Activated CD4-positive, CD25-positive, alpha-beta regulatory T cell (primary cell): ENCODE measurements at places on chromosomes 16 and 17.

DNA sequence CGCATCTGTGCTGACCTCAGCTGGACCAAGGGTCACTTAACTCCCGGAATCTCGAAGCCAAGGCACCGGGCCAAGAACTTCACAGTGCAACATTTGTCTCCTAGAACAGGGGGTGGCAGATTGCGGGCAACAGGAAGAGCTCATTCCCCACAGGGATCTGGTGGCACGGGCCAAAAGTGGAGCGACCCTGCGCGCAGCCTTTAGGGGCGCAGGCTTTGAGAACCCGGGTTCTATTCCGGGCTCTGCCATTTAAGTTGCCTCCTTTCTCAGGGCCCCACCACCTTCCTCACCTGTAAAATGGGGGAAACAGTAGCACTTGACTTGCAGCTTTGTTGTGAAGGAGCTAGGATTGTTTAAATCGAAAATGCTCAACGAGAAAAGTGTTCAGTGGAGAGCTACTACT lies 651 bp downstream of the SHMT1 start:
- no peak for DNase-seq

DNA sequence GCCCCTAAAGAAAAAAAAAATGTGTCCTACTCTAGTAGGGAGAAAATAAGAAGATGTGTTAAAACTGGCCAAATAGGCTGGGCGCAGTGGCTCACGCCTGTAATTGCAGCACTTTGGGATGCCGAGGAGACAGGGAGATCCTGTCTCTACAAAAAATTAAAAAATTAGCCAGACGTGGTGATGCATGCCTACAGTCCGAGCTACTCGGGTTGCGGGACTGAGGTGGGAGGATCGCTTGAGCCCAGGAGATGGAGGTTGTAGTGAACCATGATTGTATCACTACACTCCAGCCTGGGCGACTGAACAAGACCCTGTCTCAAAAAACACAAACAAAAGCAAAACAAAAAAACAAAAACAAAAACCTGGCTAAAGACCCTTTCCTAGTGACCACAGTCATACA lies 15.9 kb downstream of the ZFHX3 start:
- no peak for DNase-seq

DNA sequence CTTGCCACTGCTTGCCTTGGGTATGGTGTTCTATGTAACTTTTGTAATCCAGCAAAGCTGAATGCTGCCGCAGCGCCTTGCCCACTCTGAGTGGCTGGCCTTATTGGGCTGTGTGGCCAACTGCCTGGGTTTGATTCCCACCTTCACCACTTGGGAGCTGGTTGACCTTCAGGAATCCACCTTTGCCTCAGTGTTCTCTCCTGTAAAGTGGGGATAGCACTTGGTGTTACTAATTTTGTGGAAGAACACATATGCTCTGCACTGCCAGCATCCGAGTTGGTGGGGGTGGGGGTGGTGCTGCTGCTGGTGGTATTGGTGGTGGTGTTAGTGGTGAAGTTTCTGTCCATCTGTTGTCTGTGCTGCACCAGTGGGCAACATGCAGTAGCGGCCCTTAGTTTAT lies 32.8 kb downstream of the AKAP1 start:
- DNase-seq = no peak

- no peak for DNase-seq
Observed at GRCh38 chr16:12507366-12507765, 296.3 kb downstream of the CPPED1 start.

- no peak for DNase-seq
Observed at GRCh38 chr17:34319039-34319483, at the start of gene CCL8. Gene CCL8, plus strand, starts transcription at chr17:34319435. Its CDS starts 67 bp downstream, at chr17:34319502.

DNA sequence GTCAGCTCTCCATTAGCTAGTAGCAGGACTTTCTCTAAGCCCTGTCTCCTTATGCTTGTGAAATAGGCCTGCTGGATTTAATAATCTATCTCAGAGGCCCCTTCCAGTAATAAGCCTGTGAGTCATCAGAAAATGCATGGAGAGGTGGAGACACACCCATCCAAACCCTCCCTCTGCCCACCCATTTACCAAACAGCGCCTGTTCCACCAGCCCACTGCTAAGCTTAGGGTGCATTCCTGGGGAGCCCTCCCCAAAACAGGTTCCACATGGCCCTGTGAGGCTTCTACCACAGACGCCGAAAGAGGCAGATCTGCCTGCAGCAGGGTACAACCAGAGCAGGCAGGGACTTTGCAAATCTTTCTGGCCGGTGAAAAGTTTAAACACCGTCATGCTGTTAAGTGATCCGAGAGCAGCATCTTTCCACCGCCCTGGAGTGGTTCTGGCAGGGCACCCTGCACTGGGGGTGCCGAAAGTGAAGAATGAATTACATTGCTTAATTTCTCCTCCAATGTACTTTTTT lies 99.3 kb downstream of the GAS7 start:
- no peak for DNase-seq

GRCh38 chr17:69575346-69575761 lies 160.9 kb downstream of the MAP2K6 start:
- DNase-seq = no peak

GRCh38 chr17:680529-680928 lies 34.1 kb downstream of the VPS53 start:
- DNase-seq = no peak

- DNase-seq = no peak
Observed at GRCh38 chr17:37286430-37286829, 89.4 kb upstream of the C17orf78 start.

- DNase-seq = no peak
Observed at GRCh38 chr16:27481282-27481934, 68.3 kb downstream of the GTF3C1 start.

- DNase-seq = no peak
Observed at GRCh38 chr17:41695134-41695661, 6.5 kb downstream of the EIF1 start.

DNA sequence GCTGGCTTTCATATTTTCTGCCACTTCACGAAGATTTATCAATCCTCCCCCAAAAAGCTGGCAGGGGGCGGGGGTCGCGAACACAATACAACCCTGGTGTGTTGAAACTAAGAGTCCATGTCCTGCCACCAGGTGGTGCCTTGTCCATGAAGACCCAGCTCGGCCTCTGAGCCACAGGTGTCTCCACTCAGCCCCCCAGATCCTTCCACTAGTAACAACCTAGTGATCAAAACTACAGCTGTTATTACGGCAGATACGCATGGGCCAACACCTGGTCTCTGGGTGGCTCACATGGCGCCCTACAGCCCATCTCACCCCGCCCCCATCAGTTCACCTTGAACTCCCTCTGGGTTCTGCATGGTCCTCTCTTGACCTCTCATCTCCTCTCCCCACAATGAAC lies 27.7 kb downstream of the USP7 start:
- no peak for DNase-seq

- DNase-seq = no peak
Observed at GRCh38 chr16:49000594-49000993, 281.0 kb downstream of the CBLN1 start.

DNA sequence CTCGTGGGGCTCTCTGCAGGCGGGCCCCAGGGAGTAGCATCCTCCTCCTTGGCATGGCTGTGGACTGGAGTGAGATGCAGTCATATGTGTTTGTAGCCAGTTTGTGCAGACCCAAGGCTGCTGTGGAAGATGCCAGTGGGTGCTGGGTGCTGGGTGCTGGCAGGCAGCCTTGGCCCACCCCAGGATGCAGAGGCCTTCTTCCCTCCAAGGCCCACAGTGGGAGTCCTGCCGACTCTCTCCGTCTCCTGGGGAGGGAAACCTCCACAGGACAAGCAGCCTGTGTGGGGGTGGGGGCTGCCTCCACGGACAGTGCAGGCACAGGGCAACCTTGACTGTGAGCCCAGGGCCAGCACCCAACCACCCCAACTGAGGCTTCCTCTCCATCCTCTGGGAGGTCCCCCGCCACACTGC lies 13.8 kb upstream of the TMEM92 start:
- DNase-seq = no peak
